ENCODE measurements at places on chromosomes 3 and 15. TPM values are rescaled to one million over a fixed set of nuclear protein-coding genes. Genes with fewer than 3 reads are reported as not detected.

SH3GL3 gene
- total RNA-seq: not detected

PAK6 gene
- not detected for total RNA-seq

- DNase-seq: no peak
These were observed 9.3 kb downstream of the STRA6 start for GRCh38 chr15:74193299-74193718.

GRCh38 chr3:25513642-25514266 lies 85.7 kb downstream of the RARB start:
- DNase-seq: no peak

- no peak for DNase-seq
These were observed 109.5 kb upstream of the PFN2 start for GRCh38 chr3:150080058-150080730.

- no peak for DNase-seq
These were observed 185.7 kb downstream of the ARRDC4 start for GRCh38 chr15:98146031-98146820.

CYP1A2 gene
- 120 TPM for total RNA-seq

- peak; percentile 44 for DNase-seq
These were observed 330.2 kb downstream of the TIGIT start for GRCh38 chr3:114624047-114624445.

DNA sequence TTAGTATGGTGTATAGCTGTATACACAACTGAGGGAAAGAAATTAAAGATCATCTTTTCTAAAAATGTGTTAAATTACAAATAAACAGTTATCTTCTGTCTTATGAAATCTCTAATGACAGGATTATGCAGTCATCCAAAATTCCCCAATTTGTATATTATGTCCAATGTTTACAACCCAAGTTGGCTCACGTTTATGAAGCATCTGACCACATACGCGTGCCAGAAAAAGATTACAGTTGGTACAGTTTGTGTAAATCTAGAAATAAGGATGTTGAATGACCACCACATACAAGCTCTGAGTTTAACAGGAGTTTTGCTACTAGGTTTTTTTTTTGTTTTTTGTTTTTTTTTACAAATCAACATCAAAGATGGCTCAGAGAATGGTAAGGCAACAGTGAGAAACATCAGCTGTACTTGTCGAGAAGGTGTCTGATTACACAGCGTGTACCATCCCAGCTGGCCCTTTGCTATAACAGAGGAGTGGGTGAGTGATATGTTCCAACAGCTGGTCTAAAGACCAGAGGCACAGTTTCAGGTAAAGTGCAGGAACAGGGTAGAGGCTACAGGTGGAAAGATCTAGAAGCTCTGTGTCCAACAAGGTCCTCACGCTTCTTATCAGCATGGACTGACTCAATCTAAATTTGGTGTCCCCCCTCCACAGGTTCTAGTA lies 47.1 kb downstream of the USF3 start:
- DNase-seq: no peak

DNA sequence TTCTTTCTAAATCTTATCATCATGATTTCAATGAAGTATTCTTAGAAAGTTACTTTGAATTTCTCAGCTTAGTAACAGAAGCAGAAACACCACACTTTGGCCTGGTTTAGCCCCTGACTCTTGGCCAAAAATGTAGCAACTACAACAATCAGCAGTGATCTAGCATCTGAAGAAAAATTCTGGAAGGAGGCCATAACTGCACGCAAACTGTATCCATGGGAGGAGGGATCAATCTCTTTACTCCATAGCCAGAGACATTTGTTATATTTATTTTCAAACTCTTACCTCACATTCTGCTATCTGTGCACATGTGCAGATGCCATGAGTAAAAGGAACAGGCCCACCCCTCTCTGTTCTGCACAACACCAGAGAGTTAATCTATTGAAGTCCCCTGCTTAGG lies 251.0 kb upstream of the P2RY1 start:
- DNase-seq: no peak

DNA sequence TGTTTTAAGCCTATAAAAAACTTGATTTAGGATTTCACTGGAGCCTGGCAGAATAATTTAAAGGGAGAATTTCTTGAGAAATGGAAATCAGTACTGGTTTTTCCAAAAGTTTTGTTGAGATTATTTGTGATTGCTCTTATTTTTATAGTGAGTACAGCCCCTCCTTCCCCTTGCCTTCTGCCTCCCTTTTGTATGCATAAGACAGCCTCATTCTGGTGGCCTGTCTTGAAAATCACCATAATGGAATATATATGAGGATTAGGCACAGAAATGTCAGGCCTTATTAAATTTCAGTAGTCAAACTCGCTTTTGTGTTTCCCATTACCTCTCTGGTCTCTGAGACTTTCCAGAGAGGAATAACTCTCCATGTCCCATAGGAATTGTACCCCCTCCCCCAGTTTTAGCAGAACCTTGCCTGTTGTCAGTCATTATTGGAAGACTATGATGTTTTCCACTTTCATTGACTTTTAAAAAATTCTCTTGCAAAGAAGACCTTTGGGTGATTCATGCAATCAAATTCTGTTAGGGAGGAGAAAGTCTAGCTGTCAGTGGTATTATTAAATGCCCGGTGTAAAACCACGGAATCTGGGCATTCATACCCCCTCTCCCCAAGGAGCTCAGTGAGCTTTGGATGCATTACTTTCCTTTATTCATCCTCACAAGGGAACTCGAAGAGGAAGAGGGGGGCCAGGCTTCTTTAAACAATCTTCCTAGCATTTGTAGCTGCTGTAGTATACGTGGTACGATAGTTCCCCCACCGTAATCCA lies 171.6 kb upstream of the TSC22D2 start:
- DNase-seq: no peak

- no peak for DNase-seq
These were observed 84.3 kb downstream of the KCNH8 start for GRCh38 chr3:19232566-19232965.

- DNase-seq: no peak
These were observed 2.4 kb upstream of the GPR87 start for GRCh38 chr3:151318991-151319390.

GRCh38 chr15:88031461-88031860 lies 225.1 kb downstream of the NTRK3 start:
- no peak for DNase-seq

DNA sequence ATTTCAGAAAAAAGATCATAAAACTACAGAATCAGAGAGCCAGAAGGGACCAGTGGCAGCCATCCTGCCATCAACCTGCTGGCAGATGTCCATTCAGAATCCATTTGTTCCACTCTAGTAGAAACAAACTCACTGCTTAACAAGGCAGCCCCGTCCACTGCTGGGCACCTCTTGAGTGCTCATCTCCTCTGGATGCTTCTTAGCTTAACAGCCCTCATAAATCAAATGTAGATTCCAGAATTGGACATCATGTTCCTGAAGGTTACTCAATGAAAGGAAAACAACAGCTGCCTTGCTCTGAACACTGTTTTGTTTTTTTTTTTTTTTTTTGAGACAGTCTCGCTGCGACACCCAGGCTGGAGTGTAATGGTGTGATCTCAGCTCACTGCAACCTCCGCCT lies 37.3 kb downstream of the ABCC5 start:
- DNase-seq: no peak

GOLGA8T gene
- total RNA-seq: 0.30 TPM

SMCO1 gene
- not detected for total RNA-seq

DNAH12 gene
- 0.20 TPM for total RNA-seq

DNA sequence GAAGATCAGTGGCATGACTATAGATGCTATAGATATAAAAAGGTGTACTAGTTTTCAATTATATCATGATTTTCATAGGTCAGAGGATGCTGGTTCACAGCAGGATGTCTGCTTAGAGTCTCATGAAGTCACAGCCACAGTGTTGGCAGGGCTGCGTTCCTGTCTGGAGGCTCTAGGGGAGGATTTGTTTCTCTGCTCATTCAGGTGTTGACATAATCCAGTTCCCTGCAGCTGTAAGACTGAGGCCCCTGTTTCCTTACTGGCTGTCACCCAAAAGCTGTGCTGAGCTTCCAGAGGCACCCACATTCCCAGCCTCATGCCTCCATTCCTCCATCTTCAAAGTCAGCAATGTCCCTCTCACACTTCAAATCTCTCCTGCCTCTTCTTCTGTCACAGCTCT lies 170.7 kb downstream of the OCA2 start:
- no peak for DNase-seq

DNA sequence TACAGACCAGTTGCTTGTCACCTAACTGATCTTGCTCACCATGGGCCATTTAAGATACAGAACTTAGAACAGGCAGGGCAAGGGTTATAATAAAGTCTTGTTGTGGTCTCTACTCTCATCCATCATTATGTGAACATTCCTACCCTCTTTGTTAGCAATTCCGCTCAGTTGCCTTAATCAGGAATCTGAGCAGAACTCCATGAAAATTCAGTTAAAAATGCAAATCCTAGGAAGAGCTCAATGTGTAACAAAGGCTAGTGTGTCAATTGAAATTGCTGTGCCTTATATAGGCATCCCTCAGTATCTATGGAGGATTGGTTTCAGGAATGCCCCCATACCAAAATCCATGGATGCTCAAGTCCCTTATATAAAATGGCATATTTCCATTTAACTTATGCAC lies 44.5 kb downstream of the CP start:
- DNase-seq: no peak

DNA sequence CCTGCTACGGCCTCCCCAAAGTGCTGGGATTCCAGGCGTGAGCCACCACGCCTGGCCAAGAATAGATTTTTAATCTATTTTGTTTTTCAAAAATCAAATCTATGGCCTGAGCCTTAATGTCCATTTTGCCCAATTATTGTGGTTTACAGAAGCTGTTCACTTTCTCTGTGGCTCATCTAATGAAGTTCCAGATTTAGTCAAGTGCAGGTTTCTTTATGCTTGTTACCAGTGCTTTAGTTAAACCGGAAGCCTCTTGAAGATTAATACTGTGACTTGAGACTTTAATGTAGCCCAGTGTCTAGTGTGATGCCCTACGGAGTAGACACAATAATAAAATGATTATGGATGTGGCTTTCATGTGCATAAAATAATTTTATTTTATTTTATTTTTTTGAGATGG lies 16.5 kb upstream of the EDEM1 start:
- DNase-seq: no peak

DNA sequence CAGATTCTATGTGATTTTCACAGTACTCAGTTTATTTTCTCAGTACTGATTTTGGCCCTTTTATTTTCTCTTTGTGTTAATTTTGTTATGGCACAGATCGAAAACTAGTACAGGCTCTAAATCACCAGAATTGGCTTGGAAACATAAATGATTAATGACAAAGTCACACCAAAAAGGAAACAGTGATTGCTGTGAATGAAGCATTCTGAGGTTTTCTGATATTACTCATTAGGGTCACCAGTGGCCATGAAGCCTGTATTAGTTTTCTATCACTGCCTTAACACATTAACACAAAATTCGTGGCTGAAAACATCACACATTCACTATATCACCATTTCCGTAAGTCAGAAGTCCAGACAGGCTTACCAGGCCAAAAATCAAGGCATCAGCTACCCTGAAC lies 343.0 kb upstream of the THRB start:
- DNase-seq: no peak

DNA sequence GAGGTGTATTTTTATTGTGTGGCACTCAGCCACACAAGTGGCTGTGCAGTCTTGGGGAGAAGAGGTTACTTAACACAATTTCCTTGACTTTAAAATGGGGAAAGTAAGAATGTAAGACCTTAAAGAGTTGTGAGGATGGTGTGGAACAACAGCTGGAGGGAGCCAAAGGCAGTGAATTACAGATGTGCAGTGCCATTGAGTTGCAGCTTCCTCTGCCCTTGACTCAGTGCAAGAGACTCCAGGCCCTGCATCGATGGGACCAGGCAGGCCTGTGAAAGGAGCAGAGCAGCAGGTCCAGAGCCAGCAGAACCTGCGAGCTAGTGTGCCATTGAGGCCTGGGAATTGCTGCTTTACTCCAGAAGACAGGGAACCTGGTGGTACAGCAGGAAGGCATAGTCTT lies 27.2 kb downstream of the EEFSEC start:
- DNase-seq: no peak

DNA sequence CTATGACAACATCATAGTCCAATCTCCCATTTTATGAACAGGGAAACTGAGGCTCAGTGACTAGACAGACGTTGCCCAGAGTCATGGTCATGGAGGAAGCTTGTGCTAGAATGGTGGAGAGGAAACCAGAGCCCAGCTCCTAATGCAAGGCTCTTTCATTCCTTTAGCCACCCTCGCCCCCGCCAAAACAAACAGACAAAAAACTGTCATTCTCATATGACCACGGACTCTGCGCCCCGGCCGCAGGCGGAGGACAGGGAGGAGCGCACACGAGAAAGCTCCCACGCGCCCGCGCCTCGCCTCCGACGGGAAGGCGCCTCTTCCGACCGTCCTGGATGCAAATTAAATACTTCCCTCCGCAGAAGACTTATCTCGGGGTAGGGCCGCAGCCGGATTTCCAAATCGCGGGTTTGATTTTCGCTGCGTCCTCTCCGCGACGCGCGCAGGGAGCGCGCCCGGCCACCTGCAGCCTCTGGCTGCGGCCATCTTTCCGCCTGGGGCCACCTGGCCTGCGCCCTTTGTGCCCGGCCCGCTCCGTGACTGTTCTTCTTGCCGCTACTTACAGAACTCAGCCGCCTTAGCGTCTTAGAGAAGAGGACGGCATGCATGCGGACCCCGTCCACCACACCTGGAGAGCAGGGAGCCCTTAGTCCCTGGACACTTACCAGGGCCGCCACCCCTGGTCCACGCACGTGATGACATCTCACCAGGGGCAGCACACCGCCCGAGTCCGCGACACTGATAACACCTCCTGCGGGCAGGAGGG lies 670 bp upstream of the ATP13A3 start:
- peak; percentile 73 for DNase-seq

GRCh38 chr3:161035711-161036110 lies 69.4 kb downstream of the B3GALNT1 start:
- DNase-seq: no peak

GRCh38 chr3:114794894-114795630 lies 352.0 kb downstream of the ZBTB20 start:
- no peak for DNase-seq

- peak; percentile 34 for DNase-seq
These were observed 196.5 kb downstream of the UBE3A start for GRCh38 chr15:25242166-25242879.
